NCI-H2171 (cell line): ENCODE measurements at places on chromosomes 11 and 22.

DNA sequence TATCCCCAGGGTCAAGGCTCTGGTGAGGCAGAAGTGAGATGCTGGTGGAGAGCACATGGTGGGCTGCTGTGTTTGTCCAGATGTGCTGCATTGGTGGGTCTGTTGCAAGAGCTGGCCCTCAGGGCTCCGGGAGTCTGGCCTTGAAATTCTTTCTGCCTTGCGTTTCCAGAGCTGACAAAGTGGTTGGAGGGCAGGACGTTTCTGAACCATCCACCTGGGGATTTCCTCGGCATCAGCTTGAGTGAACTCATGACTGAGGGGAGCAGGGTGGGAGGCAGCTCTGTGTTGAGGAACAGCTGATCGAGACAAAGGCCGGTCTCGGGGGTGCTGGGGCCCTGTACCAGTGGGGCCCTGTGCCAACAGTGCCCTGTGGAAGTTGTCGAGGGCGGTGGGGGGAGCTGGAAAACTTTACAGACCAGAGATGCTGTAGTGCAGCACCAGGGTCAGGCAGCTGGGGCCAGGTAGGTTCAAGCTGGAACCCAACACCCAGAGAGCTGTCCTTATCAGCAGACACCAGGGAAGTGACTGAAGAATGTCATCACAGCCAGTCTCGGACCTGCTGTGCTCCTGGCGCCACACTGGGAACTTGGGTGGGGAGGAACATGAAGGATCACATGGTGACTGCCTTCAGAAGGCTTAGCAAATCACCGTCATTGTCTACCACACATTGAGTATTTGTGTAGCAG lies 4.9 kb downstream of the TSKU start:
- DNase-seq = no peak

DNA sequence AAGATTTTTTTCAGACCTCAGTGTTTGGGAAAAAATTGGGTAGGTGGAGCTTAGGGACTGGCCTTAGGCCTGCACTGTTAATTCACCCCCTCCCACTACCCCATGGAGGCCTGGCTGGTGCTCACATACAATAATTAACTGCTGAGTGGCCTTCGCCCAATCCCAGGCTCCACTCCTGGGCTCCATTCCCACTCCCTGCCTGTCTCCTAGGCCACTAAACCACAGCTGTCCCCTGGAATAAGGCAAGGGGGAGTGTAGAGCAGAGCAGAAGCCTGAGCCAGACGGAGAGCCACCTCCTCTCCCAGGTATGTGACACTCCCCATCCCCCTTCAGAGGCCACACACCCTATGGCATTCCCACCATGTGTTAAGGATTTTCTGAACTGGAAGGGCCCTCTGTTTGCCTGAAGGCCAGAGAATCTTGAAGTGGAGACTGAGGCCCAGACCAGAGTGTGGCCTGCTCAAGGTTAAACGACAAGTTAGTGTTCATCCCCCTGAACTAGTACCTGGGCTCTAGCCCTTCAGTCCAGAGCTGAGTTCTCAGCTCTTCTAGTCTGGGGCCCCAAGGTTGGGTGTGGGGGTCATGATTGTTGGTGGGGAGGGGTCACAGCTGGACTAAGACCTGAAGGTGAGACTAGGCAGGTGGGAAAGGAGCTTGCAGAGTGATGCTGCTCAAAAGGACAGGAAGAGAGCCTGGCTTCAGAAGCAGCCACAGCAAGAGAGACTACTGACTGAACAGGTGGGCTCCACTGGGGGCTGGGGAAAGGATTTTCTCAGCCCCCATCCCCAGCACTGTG lies 2.3 kb upstream of the FOLR1 start:
- DNase-seq = no peak

- DNase-seq = no peak
These were observed 6.2 kb downstream of the YDJC start for GRCh38 chr22:21623648-21623970.

DNA sequence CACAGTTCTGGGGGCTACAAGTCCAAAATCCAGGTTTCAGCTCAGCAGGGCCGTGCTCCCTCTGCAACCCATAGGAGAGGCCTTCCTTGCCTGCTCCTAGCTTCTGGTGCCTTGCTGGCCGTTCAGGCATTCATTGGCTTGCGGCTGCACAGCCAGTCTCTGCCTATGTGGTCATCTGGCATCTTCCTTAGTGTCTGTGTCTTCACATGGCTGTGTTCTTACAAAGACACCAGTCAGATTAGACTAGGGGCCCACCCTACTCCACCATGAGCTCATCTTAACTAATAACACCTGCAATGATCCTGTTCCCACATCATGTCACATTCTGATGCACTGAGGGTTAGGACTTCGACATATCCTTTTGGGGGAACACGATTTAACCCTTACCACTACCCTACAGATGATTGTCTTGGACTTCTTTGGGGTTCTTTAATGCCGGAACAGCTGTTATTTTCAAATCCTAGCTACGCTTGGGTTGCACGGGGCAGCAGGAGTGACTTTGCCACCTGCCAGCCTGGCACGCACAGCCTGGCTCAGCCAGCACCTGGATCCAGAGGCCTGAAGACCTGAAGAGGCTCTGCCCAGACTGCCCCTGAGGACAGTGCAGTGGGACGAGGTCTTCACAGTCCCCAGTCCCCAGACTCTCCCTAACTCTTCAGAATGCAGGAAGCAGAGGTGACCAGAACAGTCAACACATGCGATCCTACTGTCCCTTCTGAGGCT lies 7.7 kb upstream of the NEAT1 start:
- DNase-seq = no peak

- DNase-seq = no peak
These were observed 224.0 kb upstream of the B3GAT1 start for GRCh38 chr11:134636071-134636470.

GRCh38 chr11:46674463-46675287 lies 25.7 kb downstream of the ARHGAP1 start:
- DNase-seq = no peak

GRCh38 chr22:30185129-30185528 lies 61.4 kb downstream of the LIF start:
- no peak for DNase-seq

GRCh38 chr22:43241138-43241597 lies 54.2 kb upstream of the TTLL12 start:
- DNase-seq = no peak

- no peak for DNase-seq
These were observed 208.1 kb downstream of the MYO18B start for GRCh38 chr22:25950111-25950510.

DNA sequence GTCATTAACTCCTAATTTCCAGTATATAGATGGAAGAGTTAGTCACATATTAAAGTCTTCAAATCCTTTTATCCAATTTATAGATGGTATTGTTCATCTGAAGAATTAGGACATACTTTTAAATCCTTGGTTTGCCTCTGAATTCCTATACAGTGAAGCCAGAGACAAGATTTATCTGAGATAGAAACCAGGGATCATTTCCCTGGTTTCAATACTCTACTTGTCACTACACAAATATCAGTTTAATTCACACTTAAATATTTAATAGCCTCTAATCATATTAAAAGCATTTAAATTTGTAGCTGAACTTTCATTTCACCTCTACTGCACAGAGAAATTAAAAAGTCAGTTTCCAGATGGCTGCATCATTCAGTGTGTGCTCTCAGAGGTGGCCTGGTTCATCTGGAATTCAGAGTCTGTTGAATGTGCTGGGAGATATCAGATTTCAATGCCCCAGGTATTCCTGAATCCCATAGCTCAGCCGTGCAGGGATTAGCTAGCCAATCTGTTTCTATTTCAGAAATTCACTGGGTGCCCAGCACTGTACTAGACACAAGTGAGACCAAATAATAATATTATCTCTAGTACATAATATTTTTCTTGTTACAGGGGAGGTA lies 344.3 kb downstream of the AASDHPPT start:
- peak; percentile 24 for DNase-seq

DNA sequence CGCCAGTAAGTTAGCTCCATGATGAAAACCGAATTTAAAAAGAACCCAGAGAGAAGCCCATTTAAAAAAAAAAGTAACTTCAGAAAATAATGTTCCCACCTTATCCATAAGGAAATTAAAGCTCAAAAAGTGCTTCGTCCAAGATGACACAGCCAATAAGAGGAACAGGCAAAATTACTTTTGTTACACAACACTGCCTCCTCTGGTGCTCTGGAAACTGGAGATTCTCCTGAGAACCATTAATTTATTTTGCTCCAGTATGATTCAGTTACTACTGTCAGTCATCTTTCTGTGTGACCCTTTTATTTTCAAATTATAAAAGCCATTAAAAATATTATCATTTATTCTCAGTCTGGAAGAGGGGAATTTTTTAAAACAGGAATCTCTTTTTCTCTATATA lies 2.0 kb downstream of the IFT27 start:
- no peak for DNase-seq

DNA sequence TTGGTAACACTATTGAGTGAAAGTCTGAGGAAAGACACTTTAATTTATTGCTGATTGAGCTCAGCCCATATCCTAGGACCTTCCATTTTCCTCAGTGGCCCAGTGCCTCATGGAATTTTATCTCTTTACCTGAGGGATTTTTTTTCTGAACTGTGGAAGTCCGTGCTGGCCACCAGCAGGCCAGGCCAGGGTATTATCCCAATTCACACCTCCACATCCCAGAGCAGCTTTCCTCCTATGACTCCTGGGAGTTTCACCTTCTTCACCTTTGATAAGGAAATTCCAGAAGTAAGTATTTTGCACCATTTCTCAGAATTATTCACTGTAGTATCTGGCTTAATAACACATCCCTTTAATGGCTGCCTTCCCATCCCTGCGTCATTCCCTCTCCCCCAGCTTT lies 13.0 kb upstream of the RRAS2 start:
- no peak for DNase-seq

- peak; percentile 67 for DNase-seq
These were observed 7.1 kb downstream of the PNPLA5 start for GRCh38 chr22:43884600-43885318.

- DNase-seq = no peak
These were observed 164.4 kb upstream of the DDI1 start for GRCh38 chr11:103871923-103872551.

DNA sequence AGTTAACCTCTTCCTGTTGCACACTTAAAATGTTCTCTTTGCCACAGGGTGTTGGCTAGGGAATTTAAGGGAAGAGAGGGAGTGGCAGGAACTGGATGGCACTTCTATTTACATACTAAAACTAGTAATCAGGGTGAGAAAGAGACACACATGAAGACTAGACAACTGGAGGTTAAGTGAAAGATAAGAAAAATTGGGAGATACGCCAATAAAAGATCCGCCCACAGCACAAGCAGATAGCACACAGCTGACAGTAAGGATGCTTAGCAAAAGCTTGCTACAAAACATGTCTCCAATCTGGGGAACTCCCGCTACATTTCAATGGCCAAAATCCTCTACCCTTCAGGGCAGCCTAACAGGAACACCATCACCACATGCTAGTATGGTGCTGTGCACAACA lies 12.8 kb downstream of the CPSF7 start:
- DNase-seq = no peak
